ENCODE measurements at places on chromosomes 13 and 19.

DNA sequence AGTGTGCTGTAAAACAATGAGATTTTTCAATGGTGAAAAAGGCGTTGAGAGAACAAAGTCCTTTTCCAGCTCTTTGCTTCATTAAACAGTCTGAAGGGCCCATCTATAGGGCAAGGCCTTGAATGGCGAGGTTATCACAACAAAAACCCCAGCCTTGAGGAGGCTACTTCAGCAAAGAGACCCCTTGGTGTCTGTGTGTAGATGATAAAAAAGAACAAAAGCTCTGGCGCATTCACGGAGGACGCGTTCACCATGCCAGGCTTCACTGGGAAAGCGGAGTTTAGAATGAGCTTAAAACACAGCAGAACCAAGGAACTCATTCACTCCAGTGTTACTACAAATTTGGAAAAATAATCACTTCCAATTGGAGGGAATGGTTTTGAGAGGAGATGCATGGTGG is 530.0 kb upstream of the ARGLU1 start:
- DNase-seq = no peak

DNA sequence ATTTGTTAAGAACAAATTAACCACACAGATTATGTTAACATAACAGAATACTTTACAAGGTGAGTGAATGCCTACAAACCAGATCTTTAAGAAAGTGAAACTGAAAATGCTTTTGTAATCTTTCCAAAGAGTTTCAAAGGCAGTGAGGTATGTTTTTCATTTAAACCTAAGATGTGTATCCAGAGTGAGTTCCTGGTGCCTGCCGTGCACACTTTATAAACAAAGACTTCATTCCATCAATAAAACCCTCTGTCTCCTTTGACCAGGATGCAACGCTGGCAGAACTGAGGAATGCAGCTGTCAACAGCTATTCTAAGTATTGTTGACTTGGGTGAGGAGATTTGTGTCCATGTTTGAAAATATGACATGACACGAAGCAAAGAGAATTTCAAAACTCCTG is 344.6 kb downstream of the DNAJC15 start:
- DNase-seq = no peak

- no peak for DNase-seq
Observed at GRCh38 chr13:35485424-35485823, 8.9 kb upstream of the MAB21L1 start.

DNA sequence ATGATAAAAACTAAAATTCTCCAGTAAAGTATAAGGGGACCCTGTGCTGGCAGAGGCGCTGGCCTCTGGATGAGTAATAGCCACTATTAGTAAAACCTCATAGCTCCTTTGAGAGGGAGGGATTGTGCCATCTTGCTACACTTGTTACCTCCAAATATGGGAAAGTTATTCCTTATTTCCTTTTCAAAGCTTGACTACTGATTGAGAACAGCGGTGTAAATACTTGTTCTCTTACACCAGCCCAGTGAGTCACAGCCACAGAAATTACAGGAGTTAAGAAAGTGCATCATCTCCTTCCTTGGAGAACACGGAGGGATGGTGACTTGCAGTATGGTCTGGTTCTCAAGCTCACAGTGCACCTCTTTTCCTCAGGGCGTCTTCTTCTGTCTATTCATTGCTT is 379.0 kb downstream of the EFNB2 start:
- no peak for DNase-seq

- peak; percentile 45 for DNase-seq
Observed at GRCh38 chr19:38617764-38618589, at the start of gene MAP4K1. Gene MAP4K1 (minus strand): TSS chr19:38617953. CDS start chr19:38617895, 58 bp downstream.

DNA sequence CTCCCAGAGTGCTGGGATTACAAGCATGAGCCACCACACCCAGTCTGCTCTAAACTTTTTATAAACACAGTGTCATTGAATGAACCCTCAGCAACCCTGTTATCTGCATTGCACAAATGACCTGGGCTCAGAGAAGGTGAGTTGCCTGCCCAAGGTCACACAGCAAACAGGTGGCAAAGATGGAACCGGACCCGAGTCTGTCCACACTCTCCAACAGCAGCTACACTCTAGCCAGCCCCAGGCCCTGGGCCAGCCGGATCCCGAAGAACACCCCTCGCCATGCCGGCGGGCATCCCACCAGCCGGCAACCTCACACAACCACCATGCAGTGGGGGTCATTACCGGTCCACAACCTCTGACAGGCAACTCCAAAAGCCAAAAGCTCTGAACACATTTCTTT is 14.5 kb downstream of the ERCC2 start:
- DNase-seq = no peak

- DNase-seq = no peak
Observed at GRCh38 chr13:50544211-50544610, 299.3 kb downstream of the DLEU7 start.

GRCh38 chr19:32201211-32201610 is 144.2 kb upstream of the ZNF507 start:
- DNase-seq = no peak

All from activated CD8-positive, alpha-beta memory T cell treated with anti-CD3 and anti-CD28 coated beads for 4 hours (primary cell).